SHP77 (cell line): ENCODE measurements at places on chromosomes 2 and 18.

- DNase-seq = peak; percentile 96
These were observed 297.0 kb upstream of the GULP1 start for GRCh38 chr2:187994464-187995331.

- no peak for DNase-seq
These were observed 408 bp downstream of the IL18RAP start for GRCh38 chr2:102423368-102423767.

DNA sequence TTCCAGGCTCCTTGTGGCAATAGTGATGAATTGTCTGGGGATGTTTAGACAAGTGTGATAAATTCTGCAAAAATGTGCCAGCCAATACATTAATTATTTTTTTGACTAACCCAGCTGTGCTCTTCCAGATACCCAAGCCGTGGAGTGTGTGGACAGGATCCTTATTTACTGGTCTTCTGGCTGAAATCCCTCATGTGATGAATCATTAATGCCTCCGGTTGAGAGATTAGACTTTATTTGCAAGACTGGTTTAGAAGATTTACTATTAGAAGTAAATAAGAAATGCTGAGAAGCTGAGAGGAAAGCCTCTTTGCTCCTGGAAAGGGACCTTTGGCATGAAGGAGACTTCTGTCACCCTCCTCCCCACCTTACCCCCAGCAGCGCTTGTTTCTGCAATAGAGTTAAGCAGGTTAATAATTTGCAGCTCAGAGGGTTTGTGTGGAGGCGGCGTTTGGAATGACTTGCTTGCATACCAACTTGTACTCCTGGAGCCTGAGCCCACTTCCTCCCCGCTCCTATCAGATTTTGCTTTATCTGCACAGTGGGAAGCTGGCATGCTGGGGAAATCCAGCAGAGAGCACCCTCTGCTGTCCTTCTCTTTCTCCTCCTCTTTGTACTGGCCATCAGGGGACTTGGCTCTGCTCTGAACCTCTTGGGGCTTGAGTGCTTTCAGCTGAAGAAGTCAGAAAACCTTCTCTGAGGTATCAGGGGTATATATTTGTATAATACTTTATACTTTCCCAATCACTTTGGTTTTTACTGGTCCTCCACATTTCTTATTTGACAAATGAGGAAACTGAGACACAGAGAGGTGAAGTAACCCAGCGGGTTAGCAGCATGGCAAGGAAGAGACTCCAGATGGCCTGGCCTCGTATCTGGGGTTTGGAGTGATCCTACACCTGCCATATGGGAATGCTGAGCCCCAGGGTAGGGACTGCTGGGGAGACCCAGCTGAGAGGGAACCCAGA is 16.3 kb downstream of the SLC3A1 start:
- peak; percentile 13 for DNase-seq

- DNase-seq = no peak
These were observed 523.5 kb upstream of the ZEB2 start for GRCh38 chr2:145043399-145043834.

GRCh38 chr2:74110537-74110936 is 37.2 kb downstream of the BOLA3 start:
- no peak for DNase-seq

GRCh38 chr2:149330127-149331022 is at the start of gene LYPD6:
TSS of gene LYPD6 (plus strand) at chr2:149330587. CDS start at chr2:149437709, 107,122 bp downstream.
- peak; percentile 11 for DNase-seq

GRCh38 chr2:202346180-202346579 is 29.9 kb upstream of the BMPR2 start:
- no peak for DNase-seq

- no peak for DNase-seq
These were observed 427.7 kb upstream of the LYPD1 start for GRCh38 chr2:133097666-133098065.

GRCh38 chr2:16224298-16225045 is 284.1 kb downstream of the MYCN start:
- no peak for DNase-seq

DNA sequence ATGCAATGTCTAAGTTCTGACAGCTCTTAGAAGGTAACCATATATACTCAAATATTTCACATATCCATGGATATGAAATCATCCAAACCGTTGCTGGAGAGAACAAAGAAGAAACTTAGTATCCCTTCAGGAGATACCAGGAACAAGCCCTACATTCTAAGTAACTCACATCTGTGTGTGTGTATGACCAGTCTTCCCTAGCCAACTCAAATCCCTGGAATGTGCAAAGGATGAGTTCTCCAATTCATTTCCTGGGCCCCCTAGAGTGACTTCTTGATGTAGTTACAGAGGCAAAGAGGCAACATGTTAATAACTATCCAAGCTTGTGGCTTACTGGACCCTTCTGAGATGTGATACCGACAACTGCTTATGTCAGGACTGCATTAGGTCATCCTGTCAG is 20.1 kb downstream of the TPGS2 start:
- DNase-seq = no peak

DNA sequence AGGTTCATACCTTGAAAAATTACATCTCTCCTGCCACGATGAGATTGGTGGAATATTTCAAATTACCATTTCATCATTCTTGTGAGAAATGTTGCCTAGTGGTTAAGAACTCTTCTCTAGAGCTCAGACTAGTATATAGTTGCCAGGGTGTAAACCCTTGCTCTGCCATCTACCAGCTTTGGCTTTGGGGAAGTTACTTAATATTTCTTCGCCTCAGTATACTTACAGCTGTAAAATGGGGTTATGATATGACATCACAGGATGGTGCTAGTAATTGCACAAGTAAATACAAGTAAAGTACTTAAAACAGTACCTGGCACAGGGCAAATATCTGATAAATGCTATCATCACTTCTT is 1.5 kb downstream of the SPOPL start:
- no peak for DNase-seq

DNA sequence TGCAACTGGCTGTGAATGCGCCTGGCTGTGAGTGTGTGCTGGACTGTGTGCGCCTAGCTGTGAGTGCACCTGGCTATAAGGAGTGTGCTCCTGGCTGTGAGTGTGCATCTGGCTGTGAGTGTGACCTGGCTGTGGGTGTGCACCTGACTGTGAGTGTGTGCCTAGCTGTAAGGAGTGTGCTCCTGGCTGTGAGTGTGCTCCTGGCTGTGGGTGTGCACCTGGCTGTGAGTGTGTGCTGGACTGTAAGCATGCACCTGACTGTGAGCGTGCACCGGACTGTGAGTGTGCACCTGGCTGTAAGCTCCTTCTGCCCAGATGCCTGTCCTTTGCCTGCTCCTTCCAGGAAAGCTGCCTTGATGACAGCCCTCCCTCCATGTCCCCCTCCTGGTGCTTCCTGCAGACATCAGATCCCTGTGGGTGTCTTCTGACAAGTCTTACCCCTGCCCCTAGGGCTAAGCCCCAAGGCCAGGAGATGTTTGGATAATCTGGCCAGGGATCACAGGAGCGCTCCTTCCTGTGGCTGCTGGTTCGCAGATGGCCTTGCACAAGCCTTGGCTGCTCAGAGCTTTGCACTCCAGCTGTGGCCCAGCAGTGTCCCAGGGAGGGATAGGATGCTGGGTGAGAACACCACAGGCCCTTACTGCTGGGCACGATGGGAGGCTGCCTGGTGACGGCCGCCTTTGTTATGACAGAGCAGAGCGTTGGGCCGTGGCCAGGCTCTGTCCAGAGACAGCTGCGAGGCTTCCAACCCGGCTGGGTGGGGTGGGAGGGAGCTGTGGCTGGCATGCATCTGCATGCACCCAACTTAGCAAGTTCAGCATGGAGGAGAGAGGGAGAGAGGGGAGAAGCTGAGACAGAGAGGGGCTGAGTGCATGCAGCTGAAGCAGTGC is 89.9 kb downstream of the GLI2 start:
- DNase-seq = peak; percentile 19

GRCh38 chr18:48199399-48199798 is 209.8 kb downstream of the ZBTB7C start:
- no peak for DNase-seq

DNA sequence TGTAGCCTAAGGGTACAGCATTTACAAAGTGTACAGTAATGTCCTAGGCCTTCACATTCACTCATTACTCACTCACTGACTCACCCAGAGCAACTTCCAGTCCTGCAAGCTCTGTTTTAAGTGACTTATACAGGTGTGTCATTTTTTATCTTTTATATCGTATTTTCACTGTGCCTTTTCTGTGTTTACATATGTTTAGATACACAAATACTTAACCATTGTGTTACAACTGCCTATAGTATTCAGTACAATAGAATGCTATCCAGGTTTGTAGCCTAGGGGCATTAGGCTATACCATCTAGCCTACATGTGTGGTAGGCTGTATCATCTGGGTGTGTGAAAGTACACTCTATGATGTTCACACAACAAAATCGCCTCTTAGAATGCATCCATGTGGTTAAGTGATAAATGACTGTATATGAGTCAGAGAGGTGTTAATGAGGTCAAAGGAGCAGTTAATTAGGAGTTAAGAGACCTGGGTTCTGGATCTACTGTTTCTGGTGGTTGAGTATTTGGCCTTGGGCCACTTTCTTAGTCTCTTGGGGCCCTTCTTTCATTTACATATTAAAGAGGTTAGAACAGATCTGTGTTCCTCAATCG is 149.1 kb downstream of the GREB1L start:
- no peak for DNase-seq

DNA sequence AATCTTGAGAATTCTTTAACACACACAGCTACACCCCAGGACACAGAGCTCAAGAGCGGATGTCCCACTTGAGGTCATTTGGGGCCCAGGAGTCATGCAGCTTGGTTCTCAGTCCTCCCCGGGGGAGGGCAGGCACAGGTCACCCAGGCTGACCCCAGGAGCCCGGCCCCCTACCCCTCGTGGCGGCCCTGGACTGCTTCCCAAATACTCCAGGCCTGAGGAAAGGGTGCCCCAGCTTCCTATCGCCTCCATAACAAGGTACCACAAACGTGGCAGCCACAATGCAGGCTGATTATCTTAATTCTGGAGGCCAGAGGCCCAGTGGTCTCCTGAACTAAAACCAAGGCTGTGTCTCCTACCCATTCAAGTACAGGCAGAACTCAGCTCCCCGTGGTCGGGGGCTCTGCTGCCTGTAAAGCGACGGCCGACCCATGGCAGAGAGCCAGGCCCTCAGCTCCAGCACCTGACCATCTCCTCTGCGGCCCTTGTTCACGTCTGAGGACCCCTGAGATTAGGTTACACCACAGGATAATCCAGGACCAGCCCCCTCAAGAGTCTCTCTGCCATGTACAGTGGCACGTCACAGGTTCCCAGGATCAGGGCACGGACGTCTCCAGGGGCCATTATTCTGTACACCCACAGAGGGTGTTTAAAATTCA is 10.5 kb downstream of the SLC66A2 start:
- DNase-seq = no peak

- no peak for DNase-seq
These were observed 97.6 kb downstream of the EPB41L5 start for GRCh38 chr2:120110507-120110906.

GRCh38 chr2:171524018-171524401 is 1.7 kb downstream of the CYBRD1 start:
- DNase-seq = no peak

DNA sequence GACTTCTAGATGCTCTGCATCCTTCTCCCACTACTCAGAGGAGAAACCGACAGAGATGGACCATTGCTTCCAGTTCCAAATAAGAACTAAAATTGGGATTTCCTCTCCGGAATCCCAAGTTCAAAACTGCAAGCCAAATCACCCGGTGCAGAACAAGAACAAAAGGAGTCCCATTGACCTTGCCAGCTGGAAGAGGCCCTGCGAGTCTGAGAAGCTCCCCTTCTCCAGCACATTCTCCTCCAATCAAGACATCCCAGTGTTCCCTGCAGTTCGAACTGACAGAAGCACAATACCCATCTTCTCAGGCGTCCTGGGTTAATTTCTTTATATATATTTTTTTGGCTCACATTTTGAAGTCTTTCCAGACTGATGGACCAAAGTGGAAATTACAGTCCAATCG is 195.3 kb upstream of the MEIS1 start:
- DNase-seq = no peak

- DNase-seq = no peak
These were observed 29.9 kb downstream of the EPB41L3 start for GRCh38 chr18:5513947-5514346.

- DNase-seq = no peak
These were observed 10.8 kb upstream of the MAPRE2 start for GRCh38 chr18:35030277-35030989.
